ENCODE measurements at places on chromosomes 4 and X. TPM values are rescaled to one million over a fixed set of nuclear protein-coding genes. Genes with fewer than 3 reads are reported as not detected.

DNA sequence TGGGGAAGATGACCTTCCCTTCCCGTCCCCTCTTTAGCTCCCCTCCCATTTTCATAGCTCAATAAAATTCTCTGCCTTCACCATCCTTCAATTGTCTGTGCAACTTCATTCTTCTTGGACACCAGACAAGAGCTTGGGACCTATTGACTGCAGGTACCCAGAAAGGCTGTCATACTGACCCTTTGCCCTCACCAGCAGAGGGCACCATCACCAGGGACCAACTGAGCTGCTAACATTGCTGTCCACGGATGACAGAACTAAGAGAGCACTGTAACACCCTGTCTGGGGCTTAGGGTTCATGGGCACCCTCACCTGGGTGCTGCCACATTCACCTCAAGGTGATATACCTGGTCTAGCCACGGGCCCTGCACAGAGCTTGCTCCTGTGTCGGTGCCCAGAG, 141.3 kb upstream of the VCX3B start:
- DNase-seq, result no peak

The PLS3 gene
- 310 TPM for polyA plus RNA-seq

DNA sequence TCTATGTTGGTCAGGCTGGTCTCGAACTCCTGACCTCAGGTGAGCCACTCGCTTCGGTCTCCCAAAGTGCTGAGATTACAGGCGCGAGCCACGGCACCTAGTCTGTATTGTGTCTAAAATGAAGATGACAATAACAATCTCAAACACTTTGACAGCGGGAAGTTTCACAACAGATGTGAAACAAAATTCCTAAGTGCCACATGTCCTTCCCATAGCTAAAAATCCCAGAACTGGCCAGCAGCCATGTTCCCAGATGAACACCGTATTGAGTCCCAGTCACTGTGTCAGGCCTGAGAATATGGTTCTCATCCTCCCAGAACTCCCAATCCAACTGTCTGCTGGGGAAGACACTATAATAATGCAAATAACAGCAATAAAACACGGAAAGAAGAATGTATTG, 16.4 kb upstream of the KLHL8 start:
- no peak for DNase-seq

GRCh38 chrX:33989936-33990335, 142.2 kb downstream of the FAM47A start:
- DNase-seq, result no peak

GRCh38 chr4:174005422-174005821, 278.0 kb downstream of the FBXO8 start:
- no peak for DNase-seq

DNA sequence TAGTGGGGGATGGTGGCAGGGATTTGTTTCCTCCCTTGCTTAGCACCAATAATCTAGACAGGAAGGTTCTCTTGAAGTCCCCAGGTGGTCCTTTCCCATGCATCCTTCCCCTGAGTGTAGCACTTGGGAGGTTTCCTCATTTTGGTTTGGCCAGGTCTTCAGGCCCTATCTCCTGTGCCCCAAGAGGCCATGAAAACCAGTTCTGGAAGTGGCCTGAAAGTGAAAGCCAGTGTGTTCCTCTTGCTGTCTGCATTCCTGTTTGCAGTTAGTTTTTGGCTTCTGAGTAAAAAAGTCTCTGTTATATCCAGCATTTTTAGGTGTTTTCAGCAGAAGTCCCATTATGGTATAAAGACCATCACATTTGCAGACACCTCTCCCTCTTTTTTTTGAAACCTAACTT, 59.5 kb downstream of the MTM1 start:
- DNase-seq, result no peak

The CT55 gene
- polyA plus RNA-seq, result 0.43 TPM

DNA sequence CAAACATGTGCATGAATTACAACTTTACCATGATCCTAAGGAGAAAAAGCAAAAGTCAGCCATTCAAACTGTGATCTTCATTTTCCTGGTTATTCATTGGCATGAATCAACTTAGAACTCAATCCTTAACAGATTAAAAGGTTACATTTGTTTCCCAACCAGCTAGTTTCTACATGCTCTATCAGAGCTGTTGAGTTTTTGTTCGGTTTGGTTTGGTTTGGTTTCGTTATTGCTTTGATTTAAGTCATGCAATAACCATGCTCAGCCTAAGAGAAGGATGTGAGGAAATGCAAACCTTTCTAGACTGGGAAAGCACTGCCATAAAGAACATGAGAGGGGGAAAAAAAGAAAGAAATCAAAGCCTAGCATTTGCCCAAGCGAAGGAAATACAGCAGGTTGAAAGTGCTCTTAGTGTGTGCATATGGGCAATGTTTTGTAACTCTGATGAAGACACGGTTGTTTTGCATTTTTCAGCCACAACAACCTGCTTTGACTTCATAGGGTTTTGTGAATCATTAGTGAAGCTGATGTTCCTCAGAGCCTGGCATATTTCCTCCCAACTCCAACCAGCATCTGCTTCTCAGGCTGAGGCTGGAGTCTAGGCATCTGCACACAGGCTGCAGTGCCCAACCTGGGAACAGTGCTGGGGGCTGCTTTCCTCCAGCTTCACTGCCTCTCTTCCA, 234.3 kb downstream of the ZNF674 start:
- DNase-seq, result no peak

- peak; percentile 0 for DNase-seq
Measured at GRCh38 chrX:66200855-66201795, 37.1 kb downstream of the HEPH start.

The RTL3 gene
- polyA plus RNA-seq, result not detected

DNA sequence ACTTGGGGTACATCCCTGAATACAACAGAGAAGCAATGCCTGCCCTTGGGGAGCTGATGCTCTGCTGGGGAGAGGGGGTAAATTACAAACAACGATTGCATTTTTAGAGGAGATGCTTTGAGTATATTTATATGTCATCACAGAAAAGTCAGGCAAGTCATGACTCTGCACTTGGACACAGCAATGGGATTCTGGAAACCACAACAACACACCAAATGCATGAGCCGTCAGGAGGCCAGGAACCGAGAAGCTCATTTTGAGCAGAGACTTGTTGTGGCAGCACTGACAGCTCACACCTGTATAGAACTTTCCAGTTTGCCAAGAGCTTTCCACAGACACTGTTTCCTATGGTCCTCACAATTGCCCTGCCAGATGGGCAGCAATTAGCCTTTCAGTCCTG, 113.2 kb upstream of the RBPJ start:
- DNase-seq, result no peak

The GABRQ gene
- 0.67 TPM for polyA plus RNA-seq

DNA sequence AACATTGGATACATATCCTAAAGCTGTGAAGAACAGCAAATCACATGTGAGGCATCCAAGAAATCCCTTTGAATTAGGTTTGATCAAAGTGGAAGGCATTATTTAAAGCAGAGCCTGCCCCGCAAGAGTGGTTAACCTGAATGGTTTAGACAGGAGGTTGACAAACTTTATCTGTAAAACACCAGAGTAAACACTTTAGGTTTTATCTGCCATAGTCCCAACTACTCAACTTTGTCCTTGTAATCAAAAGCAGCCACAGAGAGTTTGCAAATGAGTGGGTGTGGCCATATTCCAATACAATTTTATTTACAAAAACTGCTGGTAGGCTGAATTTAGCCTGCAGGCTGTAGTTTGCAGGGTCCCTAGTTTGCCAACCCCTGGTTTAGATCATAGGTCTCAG, 25.2 kb upstream of the FGFBP2 start:
- no peak for DNase-seq

- DNase-seq, result no peak
Measured at GRCh38 chr4:56424697-56425514, 10.5 kb downstream of the PPAT start.

The SPOCK3 gene
- 0.74 TPM for polyA plus RNA-seq

The TRAPPC11 gene
- 48.9 TPM for polyA plus RNA-seq

DNA sequence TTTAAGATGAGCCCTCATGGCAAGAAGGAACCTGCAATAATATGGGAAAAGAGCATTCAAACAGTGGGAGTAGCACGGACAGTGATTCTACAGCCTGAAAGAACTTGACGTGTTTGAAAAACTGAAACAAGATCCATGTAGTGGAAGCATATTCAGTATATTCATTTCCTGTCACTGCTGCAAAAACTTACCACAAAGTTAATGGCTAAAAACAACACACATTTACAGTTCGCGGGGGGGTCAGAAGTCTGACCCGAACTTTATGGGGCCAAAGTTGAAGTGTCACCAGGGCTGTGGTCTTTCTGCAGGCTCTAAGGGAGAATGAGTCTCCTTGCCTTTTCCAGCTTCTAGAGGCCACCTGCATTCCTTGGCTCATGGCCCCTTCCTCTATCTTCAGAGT, 52.6 kb upstream of the ARX start:
- DNase-seq, result no peak

DNA sequence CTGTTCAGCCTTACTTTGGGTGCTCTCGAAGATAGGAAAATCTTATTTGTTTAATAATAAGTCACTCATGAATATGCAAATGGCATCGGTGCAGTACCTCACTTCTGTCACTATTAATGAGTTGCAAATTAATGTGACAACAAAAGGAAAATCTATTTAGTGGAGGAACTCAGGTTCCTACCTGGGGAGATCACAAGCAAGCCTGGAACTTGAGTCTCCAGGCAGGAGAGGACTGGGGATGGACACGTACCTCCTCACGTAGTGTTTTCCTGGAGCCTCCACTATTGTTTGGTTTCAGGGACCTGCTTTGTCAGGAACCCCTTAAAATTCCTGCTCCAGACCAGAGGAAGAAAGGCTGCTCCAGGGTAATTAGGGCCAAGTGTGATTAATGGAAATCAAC, 82.1 kb downstream of the BCOR start:
- DNase-seq, result no peak

GRCh38 chrX:12412561-12412960, 274.3 kb downstream of the FRMPD4 start:
- no peak for DNase-seq

The ATP8A1 gene
- polyA plus RNA-seq, result 31.3 TPM

The AFF1 gene
- 50.0 TPM for polyA plus RNA-seq

GRCh38 chrX:119015407-119016237, 41.2 kb downstream of the LONRF3 start:
- DNase-seq, result no peak

DNA sequence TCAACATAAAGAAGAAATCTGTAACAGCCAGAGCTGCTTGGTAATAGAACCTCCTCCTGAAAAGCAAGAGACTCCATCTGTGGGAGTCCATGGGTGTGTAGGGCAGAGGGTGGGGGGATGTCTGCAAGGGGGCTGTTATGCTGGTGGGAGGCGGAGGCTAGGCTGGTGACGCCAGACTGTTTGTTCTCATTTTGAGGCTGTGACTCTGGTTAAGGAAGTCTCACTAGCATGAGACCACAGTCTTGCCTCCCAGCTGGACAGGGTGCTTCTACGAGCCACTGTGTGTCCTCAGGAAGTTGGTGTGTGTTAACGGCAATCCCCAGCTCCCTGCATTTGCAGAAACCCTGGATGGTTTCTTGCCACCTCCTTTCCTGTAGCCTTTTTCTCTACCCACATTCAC, 79.8 kb downstream of the NSUN7 start:
- no peak for DNase-seq

The S100P gene
- 2.3 TPM for polyA plus RNA-seq

The RENBP gene
- 5.2 TPM for polyA plus RNA-seq

GRCh38 chrX:10939424-10939823, 171.7 kb upstream of the HCCS start:
- no peak for DNase-seq

DNA sequence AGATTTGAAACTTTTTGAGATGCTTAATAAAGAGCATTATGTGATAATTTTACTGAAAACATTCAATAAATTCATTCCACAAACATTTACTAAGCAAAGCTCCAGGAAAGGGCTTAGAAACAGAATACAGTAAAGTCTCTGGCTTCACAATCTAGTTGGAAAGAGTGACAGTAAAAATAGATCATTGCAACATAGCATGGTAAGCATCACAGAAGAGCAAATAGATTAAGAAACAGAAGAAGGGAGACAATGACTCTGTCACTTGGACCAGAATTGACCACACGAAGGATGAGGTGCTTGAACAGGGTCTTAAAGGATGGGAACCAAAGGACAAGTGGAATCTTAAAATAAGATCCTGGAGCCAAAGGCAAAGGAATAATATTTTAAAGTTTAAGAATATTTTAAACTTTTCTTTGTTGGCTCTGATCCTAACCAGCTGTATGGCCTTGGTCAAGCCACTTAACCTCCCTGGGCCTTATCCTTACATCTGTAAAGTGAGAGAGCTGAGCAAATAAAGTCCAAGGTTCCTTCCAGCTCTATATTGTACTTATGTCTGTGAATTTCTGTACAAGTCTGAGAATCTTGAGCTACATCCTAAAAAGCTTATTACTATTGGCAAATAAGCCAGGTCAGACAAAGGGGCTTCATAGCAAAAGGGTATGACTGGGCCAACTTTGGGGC, 33.9 kb downstream of the SEC24D start:
- no peak for DNase-seq

GRCh38 chrX:80181079-80181478, 166.5 kb downstream of the TBX22 start:
- DNase-seq, result no peak

DNA sequence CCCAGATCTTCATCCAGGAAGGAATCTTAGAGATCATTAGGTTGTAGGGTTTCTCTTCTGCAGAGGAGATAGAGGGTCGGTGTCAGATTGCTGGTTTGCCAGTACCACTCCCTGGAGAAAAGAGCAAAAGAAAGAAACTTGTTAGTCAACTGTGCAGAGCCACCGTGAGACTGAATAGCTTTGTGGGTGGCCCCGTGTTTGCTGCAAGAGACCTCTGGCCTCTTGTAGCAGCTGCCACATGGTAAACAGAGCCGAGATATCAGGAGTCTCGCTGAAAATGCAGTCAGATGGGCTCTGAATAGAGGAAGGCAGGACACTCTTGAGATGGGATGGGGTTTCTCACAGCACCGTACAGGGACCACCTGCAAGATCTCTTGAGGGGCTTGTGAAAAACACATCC, 149.7 kb downstream of the PTTG2 start:
- DNase-seq, result no peak

GRCh38 chr4:69322055-69322454, 41.8 kb downstream of the UGT2B28 start:
- DNase-seq, result no peak

DNA sequence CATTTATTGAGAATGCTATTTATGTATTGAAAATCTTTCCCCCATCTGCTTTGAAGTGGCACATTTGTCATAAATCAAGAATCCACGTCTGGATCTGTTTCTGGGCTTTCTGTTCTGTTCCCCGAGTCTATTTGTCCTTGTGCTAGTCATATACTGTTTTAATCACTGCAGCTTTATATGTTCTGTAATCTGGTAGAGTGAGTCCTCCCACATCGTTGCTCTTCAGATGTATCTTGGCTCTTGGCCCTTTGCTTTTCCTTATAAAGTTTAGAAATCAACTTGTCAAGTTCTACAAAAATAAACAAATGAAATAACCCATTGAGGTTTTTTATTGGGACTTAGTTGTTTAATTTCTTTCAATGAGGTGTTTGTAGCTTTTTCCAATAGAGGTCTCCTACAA, 29.0 kb downstream of the LONRF3 start:
- DNase-seq, result no peak

The SULT1B1 gene
- polyA plus RNA-seq, result 2.1 TPM

GRCh38 chrX:50154429-50154828, 46.4 kb downstream of the AKAP4 start:
- no peak for DNase-seq

GRCh38 chr4:56871371-56871866, 36.3 kb upstream of the REST start:
- peak; percentile 78 for DNase-seq

GRCh38 chr4:176875446-176875930, 82.8 kb upstream of the VEGFC start:
- DNase-seq, result no peak

- DNase-seq, result no peak
Measured at GRCh38 chr4:157634057-157634456, 413.5 kb downstream of the GRIA2 start.

The TSPAN7 gene
- 43.4 TPM for polyA plus RNA-seq

GRCh38 chr4:146981651-146982050, 36.0 kb upstream of the TTC29 start:
- DNase-seq, result no peak

GRCh38 chr4:108834166-108834834, 71.4 kb upstream of the ETNPPL start:
- no peak for DNase-seq

Data from left lung (tissue), 14 donors.